Brain (organoid and tissue), 16 donors: ENCODE measurements at places on chromosomes 13 and 19.

DNA sequence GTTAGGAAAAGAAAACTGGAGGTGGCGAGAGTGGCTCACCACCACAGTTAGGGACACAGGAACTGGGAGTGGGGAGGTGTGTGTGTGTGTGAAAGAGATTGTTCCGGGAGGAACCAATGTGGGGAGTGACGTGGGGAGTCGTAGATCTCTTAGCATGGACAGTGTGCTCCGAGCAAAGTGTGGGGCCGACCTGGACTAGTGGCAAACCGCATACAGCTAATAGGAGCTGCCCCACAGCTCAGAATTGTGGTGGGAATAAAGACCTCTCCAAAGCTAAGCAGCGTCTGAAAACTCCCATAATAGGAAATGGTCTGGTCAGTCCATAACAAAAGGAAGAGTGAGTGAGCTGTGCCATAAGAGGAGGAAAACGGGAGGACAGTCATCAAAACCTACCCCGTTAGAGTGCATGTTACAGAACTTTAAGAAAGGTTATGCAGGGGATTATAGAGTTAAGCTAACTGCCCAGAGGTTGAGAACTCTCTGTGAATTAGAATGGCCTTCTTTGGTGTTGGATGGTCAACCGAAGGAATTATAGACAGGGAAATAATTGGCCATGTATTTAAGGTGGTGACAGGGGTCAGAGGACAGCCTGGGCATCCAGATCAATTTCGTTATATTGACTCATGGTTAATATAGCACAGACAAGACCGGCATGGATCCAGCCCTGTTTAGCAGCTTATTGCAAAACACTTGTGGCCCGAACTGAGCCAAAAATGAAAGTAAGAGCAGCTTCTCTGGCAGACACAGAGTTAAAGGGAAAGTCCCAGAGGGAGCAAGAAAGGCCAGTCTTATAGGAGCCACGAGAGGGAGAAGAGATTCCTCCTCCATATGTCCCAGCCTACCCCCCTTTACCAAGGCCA is 8.9 kb upstream of the SLC15A1 start:
- DNase-seq: no peak

DNA sequence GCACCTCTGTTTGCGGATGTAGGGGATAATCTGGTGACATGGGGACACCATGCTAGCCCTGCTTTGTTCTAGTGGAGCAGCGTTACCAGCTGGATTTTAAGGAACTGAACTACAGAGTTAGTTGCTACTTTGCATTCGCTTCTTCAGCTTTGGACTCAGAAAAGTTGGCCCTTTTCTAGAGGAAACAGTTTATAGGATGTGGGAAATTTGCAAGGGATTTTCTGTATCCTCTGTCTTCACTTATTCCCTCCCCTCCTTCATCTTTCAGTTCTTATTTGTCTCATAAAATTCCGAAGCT is 2.1 kb downstream of the GATAD2A start:
- DNase-seq: no peak

- peak; percentile 28 for DNase-seq
Observed at GRCh38 chr13:20192158-20192835, 441 bp downstream of the GJB2 start.

DNA sequence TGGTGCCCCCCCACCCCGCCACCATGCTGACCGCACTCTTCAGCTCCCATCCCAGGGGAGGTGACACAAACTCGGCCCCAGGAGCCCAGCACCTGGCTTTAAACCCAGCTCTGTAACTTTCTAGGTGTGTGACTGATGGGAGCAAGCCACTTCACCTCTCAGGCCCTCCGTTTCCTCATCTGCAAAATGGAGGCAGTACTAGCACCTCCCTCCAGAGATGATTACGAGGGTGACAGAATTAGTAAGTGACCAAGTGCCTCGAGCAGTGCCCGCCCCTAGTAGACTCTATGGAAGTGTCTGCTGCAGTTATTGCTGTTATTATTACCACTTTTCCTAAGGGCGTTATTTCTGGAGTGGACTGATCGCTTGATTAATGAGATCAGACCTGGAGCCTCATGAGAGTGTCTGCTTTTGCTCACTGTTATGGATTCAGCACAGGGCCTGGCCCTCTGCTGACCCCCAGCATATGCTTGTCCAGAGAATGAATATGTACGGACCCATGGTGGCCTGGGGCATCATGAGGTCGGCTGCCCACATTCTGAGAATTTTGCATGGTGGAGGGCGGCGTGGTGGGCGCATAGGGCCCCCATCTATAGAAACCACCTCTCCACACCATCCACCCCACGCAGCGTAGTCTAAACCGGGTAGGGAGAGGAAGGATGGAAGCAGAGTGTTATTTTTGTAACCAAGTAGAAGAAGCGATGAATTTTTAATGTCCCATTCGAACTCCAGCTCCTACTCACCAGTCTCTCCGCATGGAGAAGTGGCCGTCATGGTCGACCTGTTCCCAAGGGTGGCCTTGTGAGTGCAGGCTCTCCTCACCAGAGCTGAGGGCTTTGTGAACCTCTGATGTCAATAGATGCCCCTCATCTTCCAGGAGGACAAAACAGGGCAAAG is 48.2 kb downstream of the CAPN12 start:
- no peak for DNase-seq

DNA sequence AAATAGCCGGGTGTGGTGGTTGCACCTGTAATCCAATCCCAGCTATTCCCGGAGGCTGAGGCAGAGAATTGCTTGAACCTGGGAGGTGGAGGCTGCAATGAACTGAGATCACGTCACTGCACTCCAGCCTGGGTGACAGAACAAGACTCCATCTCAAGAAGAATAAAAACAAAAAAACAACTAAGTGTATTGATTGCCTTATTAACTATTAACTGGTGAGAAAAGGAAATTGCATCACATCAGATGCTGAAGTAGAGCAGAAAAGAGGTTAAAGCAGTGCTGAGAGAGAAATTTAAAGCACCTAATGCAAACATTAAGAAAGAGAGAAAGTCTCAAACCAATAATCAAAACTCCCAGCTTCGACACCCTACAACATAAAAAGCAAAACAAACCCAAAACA is 38.3 kb downstream of the KPNA3 start:
- no peak for DNase-seq

- DNase-seq: no peak
Observed at GRCh38 chr13:69287050-69287698, 820.5 kb upstream of the ATXN8OS start.

DNA sequence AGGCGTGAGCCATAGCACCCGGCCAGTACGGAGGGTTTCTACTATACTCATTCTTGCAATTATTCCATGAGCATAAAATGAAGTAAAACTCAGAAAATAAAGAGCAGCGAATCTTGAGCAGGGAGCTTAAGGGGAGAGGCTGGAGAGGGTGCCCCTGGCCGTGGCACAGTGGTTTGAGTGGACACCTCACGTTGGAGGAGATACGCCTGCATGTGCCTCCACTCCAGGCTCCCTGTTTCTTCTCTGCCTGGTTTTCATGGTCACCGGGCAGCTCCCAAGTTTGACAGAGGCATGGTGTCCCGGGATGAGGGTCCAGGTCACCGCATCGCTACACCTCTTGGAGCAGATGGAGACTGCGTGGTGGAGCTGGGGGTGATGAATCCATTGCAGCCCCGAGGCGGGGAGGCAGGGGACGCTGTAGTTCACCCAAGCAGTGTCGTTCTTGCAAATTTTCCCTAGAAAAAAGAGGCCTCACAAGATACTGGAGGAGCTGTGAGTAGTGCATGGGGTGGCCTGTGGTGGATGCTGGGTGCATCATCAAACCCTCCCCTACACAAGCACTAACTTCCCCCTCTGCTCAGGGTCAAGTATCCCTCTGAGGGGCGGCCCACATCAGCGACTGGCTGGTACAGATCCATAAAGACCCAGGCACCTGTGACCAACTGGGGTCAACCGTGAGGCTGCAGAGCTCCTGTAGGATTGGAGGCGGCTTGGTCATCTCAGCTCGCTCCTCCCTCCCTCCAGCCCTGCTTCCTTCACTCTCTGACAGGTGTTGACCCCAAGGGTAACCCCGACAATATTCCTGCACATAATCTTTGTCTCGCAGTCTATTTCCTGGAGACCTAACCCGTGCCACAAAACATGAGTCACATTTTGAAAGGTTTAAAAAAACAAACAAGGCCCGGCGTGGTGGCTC is 3.6 kb upstream of the MIER2 start:
- DNase-seq: no peak

DNA sequence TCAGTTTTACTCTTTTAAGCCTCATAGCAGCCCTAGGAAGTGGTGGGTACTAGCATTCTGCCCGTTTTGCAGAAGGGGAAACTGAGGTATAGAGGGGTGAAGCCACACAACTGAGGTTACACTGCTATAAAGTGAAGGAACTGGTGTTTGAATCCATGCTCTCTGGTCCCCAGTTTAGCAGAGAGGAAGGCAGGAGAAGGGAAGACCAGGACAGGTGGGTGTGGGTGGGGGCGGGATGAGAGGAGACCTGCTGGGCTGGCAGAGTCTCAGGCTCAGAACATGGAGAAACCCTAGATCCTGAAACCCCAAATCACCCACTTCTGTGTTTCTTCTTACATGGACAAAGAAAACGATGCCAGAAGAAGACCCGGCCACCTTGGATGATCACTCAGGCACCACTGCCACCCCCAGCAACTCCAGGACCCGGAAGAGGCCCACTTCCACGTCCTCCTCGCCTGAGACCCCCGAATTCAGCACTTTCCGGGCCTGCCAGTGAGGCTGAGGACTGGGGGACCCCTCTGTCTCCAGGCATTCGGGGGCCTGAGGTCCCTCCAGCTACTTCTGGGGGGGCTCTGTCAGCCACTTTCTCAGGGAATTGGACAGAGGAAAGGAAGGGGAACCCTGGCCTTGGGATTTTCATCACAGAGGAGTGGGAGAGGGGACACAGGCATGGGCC is 2.3 kb upstream of the CARM1 start:
- no peak for DNase-seq

- no peak for DNase-seq
Observed at GRCh38 chr13:36882829-36883390, 37.1 kb downstream of the SMAD9 start.

DNA sequence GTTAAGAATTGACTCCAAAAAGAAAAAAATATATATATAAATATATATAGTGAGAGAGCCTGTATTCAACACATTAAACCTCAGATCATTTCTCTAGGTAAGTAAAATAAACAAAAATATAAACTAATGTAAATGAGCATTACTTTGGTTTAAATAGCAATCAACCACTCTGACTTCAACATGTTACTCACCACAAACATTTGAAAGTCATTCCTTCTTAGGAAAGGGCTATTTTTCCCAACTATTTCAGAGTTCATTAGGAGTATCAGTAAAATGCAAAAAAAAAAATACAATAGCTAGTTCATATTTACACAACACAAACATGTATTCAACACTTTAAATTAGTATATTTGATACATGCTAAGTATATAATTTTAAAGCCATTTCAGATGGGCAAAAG is 40.5 kb downstream of the KLF12 start:
- DNase-seq: no peak

DNA sequence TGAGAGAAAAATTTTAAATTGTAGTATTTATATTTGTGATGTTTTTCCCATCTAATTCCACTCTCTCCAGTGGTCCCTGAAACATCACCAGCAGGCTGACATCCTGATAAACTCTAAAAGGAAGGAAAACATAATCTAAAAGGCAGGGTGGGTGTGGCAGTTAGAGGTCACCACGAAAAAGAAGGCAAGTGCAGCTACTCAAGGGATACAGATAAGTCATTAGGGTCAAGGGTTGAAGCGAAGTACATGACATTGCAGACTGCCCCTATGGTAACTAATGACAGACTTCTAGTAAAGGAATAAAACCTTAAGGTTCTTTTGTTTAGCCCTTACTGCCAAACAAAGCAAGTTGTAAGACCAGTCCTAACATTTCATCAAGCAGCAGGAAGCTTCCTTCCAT is 6.0 kb upstream of the NEK3 start:
- no peak for DNase-seq

DNA sequence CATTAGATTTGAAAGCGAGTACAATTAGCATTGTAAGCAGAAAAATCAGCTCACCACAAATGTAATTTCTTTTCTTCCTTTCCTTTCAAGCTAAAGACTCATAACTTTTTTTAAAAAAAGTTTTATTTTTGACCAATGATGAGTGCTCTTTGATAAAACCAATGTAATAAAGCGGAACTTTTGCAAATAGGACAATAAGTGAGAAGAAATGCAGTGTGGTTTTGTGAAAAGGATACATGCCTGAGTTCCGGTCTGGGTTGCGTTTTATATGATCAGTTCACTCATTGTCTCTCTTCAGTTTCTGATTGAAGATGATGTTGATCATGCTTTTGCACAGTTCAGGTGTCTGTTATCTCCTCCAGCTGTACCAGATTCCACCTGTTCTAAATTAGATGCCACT is 274.4 kb downstream of the KLF12 start:
- no peak for DNase-seq

GRCh38 chr13:114073881-114074612 is 58.4 kb downstream of the RASA3 start:
- DNase-seq: no peak

DNA sequence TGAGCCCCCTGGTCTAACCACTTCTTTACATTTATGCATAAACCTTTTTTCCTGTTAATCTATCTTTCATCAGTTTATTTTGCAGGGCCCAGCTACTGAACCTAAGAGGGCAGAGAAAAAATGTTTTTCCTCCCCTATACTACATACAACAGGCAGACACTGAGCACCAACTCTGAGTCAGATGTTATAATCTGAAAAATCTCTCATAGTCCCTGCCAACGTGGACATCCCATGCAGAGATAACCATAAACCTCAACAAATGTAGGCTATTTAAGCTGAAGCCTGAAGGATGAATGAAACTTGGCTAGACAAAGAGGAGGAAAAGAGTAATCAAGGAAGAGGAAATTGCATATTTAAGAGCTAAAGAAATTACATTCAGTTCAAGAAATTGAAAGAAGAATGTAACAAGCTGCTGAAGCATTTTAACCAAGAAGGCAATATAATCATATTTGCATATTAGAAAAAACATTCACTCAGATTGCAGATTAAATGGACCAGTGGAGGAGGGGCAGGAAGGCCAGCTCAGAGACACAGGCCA is 2.6 kb downstream of the NEK3 start:
- DNase-seq: no peak

DNA sequence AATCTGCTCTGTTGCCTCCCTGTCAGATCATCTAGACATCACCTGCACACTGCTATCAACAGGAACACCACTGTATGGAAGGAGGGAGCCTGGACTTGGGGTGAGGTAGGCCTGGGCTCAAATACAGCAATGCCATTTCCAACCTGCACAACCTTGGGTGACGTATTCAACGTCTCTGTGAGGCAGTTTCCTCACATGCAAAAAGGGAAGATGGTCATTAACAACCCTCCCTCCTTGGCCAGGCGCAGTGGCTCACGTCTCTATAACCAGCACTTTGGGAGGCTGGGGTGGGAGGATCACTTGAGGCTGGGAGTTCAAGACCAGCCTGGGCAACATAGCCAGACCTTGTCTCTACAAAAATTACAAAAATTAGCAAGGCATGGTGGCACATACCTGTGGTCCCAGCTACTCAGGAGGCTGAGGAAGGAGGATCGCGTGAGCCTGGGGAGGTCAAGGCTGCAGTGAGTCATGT is 13.1 kb downstream of the XRCC1 start:
- no peak for DNase-seq

- DNase-seq: no peak
Observed at GRCh38 chr19:16849168-16849567, 20.0 kb downstream of the SIN3B start.
